ENCODE measurements at places on chromosomes 5 and 9.

DNA sequence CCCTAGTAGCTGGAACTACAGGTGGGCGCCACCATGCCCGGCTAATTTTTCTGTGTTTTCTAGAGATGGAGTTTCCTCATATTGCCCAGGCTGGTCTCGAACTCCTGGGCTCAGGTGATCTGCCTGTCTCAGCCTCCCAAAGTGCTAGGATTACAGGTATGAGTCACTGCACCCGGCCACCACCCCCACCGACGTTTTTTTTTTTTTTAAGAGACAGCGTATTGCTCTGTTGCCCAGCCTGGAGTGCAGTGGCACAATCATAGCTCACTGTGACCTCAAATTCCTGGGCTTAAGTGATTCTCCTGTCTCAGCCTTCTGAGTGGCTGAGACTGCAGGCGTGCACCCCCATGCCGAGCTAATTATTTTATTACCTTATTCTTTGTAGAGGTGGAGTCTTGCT lies 38.2 kb downstream of the WDR70 start:
- DNase-seq = no peak

DNA sequence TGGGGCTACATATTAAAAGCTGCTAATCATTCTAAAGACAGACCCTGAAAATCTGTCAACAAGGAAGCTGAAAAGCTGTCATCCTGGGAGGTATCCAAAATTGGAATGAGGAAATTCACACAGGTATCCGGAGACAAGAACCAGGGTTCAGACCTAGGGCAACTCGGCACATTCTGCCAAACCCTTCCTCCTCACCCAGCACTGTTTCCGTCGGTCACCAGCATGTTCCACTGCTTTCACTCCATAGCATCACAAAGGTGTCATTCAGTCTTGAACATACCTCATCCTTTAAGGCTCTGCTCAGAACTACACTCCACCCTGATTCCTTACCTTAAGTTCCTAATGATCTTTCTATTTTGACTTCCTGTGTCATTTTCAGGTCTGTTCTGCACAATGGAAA lies 153.1 kb upstream of the RASA1 start:
- no peak for DNase-seq

- no peak for DNase-seq
Observed at GRCh38 chr5:71481441-71481840, 26.0 kb downstream of the BDP1 start.

DNA sequence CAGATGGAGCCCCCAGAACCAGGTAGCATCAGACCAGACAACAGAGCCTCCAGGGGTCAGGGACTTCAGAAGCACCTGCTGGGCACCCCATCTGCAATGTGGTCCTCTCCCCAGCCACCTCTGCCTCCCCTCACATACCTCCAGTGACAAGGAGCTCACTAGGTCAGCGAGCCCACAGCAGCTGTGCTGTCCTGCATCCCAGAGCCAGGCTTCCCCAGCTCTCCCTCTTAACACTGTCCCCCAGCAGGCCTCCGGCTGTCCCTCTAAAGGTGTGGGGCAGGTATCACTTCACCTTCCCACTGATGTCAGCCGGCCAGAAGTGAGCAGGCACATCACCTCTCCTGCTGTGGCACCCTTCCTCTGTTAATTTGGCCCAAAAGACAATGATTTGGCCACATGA lies 83.6 kb downstream of the LMX1B start:
- no peak for DNase-seq

DNA sequence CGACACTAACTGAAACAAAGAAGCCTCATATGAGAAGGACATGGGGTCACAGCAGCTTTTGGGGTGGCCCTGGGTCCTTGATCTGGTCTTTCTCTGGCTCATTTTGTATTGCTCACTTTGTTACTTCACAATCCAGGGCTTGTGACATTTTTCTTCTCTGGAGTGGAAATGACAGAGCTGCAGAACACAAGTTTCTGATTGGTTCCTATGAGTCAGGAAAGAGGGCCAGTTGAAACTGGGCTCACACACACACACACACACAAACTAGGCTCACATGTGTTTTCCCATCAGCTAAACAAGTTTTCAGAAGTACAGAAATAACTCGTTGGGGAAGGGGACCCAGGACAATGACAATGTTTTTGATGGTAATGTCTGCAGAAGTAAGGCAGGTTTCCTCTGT lies 54.3 kb downstream of the TMC1 start:
- no peak for DNase-seq

- no peak for DNase-seq
Observed at GRCh38 chr5:95827892-95828246, 5.3 kb upstream of the GLRX start.

DNA sequence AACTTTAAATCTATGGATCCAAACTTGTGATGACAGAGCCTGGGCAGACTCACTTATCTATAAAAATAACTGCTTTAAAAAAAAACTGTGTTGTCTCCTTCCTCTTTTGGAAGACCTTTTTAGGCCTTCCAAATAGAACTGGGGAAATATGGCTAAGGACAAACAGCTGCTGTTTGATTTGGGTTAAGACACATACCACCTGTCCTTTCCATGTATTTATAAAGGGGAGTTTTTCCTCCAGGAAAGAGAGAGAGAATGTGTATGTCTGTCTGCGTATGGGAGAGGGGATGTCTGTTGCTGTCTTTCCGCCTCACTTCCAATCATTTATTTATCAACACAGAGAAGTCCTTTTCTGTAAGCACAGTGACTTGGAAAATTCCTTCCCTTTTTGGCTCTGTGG lies 2.8 kb downstream of the ARHGEF37 start:
- peak; percentile 39 for DNase-seq

DNA sequence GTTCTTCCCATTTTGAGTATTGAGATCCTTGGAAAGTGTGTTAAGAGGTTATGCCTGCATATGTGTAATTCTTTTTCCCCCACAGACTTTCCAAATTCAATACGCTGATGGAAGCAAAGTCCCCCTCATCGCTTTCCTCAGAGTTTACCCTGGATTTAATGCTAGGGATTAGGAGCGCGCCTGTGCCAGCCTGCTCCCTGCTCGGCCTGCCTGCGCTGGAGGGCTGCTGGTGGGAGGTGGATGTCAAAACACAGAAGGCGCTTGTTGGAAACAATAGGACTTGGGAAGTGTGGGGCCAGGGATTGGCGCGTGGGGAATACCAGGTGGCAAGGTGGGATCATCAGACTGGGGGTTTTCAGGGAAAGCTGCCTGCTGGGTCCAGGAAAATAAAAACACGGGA lies 39.8 kb upstream of the PTCH1 start:
- no peak for DNase-seq

DNA sequence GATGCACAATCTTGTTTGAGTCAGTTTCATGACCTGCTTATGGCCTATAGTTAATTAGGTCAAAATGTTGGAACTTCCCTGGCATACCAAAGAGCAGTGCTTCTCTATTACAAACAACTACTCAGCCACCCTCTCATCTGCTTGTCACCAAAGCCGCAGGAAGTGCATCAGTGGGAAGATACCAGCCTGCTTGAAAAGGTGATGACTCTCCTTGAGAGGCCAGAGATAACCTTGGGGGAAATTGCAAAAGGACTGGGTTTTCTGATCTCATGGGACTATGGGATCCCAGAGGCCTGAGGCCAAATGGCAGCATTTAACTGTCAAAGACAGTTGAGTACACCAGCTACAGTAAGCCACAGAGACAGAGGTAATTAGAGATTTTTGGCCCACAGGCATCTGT lies 69.9 kb downstream of the C9orf57 start:
- DNase-seq = no peak

DNA sequence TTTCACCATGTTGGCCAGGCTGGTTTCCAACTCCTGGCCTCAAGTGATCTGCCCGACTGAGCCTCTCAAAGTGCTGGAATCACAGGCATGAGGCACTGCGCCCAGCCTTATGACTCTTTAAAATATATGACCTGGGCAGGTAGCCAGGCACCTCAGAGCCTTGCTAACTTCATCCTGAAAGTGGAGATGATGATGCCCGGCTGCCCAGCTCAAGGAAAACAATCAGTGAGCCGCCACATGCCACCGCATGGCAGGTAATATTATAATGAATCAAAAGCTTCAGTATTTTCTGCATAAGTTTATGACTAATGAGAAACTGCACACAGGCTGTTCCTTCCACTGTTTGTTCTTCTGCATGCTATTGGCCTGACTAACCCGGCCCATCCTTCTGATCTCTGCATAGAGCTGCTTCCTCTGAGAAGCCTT lies 30.4 kb upstream of the DMRT1 start:
- no peak for DNase-seq

DNA sequence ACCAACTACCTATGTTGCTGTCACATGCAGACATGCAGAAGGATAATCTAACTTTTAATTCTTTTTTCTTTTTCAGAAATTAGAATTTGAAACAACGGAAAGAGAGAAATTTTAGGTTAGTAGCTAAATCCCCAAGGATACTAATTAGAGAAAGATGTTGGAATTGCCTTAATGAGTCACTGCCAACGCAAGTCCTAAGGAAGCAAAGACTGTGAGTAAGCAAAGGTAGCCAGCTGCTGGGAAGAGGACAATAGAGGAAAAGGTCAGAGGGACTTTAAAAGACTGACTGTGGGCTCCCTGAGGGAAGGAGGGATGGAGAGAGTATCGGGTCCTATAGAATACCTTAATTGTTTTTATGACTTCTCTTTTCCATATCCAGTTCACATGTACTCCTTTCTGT lies 461.9 kb upstream of the PAPPA start:
- DNase-seq = no peak

GRCh38 chr5:95393279-95393678 lies 2.1 kb downstream of the FAM81B start:
- no peak for DNase-seq

DNA sequence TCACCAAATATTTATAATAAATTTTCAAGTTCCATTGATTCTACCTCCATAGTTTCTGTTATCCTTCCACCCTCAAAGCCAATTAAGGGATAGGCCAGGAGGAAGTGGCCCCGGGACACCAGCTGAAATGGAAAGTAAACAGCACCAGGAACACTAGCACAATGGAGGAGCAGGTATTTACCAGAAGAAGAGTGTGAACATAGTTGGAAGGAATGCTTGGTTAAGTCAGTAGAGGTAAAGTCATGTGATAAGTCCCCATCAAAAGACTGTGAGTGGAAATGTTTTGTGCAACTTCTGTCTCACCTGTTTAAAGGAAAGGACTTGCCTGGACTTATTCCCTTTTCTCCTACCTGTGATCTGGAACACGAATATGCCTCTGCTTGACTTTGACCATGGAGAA lies 146.7 kb upstream of the RAI14 start:
- no peak for DNase-seq

GRCh38 chr5:174844971-174845370 lies 120.6 kb downstream of the MSX2 start:
- no peak for DNase-seq

DNA sequence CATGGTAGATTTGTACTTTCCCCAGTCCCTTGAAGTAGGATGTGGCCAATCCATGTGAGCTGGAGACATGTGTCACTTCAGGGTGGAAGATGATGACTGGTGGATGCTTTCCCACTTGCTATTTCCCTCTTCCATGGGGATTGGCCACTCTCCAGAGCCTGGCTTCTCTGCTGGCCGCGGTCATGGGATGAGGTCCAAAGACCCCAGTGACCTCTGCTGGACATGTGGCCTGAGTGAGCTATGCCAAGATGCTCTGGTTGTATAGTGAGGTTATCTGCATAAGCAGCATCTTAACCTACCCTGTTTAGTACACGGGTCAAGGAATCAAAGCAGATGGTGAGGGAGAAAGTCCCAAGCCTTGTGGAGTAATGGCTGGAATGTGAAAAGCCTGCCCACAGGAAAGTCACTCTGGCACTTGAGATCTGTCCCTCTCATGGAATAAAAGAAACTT lies 47.1 kb downstream of the SH3PXD2B start:
- peak; percentile 55 for DNase-seq

DNA sequence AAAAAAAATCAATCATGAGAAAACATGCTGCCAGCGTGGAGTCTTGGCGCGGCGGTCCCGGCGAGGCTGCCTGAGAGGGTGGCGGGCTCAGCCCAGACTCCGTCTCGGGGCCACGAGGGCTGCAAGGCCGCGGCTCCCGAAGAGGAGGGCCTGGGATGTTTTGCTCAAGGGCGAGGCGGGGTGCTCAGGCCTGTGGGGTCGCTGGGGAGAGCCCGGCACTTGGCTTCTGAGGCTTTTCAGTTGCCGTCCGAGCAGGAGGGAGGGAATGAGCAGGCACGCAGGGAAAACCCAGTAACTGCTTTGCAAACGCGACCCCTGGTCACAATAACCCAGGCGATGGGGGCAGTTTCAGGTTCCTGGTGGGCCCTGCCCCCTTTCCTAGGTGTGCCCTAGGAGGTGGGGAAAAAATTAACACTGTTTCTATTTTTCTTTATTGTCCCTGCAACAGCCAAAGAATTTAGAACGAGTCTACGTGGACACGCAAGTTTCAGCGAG lies 3.2 kb upstream of the IRX2 start:
- no peak for DNase-seq

GRCh38 chr5:95861221-95861863 lies 38.8 kb upstream of the GLRX start:
- DNase-seq = no peak

- no peak for DNase-seq
Observed at GRCh38 chr5:14557203-14557770, 24.3 kb upstream of the OTULINL start.
